Stimulated activated CD8-positive, alpha-beta memory T cell treated with anti-CD3 and anti-CD28 coated beads, Interleukin-4, amount 100 ng/mL, for 4 hours (primary cell): ENCODE measurements at places on chromosomes 3 and 15.

- no peak for DNase-seq
These were observed 475.0 kb upstream of the PROK2 start for GRCh38 chr3:72259755-72260587.

- no peak for DNase-seq
These were observed 375.6 kb upstream of the TPRG1 start for GRCh38 chr3:188796122-188796631.

DNA sequence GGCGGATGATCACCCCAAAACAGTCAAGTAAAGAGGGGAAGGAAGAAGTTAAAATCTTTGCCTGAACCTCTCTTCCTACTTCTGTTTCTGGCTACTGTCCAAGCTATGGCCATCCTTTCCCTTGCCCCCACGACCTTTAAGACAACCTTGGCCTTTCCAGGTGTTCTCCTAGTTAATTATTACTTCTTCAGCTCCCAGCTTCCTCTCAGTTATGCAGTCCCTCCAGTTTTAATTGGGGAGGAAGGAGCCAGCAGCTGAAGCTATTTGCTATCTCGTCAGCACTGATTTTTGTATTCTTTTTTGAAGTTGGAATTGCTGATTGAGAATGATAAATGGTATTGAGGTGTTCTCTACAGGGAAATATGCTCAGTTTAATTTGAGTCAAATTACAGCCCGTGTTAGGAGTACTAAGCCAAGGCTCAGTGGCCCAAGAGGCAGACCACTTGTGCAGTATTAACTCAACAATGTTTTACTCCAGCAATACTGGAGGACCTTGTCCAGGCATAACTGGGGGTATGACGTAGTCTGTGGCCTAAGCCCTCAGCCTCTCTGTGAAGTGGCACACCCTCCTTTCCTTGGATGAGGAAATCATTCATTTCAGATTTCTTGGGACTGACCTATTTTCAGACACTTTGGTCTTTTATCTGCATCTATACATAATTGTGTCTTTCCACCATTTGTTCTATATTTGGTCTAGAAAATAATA is 336.9 kb downstream of the SLC9A9 start:
- no peak for DNase-seq

GRCh38 chr3:52299879-52300611 is 12.4 kb downstream of the GLYCTK start:
- no peak for DNase-seq

GRCh38 chr3:168047190-168047795 is 48.4 kb downstream of the GOLIM4 start:
- no peak for DNase-seq

GRCh38 chr15:68337826-68338225 is 60.3 kb downstream of the FEM1B start:
- no peak for DNase-seq

DNA sequence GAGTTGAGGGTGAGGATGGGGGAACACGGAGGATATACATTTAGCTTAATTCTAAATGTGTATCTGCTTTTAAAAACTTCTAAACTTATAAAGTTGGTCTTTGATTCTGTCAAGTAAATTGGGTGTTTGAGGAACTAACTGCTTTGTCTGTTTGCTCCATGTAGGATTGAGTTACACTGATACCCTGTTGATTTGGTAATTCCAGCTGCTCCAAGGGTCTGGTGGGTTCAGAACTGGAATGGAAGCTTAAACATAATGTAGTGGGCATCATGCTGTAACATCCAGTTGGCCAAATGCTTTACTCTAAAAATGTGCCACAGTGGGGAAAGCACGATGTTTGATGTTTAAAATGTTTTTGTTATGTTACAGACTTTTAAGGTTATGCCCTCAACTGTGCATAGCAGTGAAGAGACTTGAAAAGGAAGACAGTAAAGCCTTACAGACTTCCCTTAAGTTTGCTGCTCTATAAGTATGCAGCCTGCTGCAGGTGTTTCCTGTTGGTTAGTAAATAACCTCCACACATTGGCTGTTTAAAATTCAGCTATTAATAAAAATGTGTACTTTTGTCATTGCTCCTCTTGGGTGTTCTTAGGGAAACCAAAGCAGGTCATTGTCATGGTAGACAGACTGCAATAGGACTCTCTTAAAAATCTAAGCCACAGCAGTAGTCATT is 5.9 kb upstream of the EDEM1 start:
- no peak for DNase-seq

DNA sequence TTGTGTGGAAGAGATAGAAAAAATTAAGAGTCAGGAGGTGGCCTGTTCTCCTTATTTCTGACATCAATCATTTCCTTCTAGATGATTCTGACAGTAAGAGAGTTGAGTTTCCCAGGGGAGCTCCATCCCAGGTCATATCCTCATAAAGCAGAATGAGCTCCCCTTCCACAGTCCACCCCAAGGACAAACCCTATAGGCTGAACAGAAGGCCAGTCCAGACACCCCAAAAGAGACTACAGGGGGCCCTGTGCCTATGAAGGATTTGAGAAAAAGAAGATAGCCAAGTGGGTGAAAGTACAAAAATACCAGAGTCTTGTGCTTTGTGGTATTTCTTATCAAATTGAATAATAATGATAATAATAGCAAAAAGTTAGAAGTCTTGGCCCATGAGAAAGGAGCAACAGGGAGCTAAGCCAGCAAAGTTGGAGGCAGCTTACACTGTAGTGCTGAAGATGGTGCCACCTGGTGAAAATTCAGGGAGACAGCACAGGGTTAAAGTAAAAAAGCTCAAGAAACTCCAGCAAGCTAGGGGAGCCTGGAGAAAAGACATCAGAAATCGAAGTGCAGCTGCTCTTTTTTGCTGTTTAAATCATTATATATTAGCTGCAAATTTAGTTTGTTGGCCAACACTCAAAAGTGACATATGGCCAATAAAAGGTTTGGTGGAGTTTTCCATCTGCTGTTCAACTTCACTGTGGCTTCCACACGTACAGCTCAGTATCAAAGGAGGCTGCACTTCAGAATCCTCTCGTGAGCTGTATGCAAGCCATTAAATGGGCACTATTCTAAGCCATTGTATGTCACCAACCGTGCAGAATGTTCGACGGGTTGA is 35.8 kb upstream of the SLC24A5 start:
- no peak for DNase-seq

DNA sequence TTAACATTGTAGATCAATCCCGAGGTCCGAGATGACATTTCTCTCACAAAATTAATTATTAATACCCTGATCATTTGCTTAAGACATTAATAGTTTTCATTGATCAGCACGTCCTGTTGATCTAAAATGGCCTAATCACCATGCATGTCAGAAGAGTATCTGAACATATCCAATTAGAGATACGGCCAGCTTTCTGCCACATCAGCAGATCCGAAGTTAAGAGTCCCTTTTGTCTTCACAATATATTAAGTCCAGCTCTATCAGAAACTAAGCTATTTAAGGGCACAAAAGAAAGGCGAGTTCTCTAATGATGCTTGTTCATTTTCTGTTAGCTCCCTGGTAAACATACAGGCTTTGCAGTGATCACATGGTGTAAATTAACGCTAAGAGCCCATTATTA is 470.3 kb downstream of the CNTN4 start:
- DNase-seq = no peak

DNA sequence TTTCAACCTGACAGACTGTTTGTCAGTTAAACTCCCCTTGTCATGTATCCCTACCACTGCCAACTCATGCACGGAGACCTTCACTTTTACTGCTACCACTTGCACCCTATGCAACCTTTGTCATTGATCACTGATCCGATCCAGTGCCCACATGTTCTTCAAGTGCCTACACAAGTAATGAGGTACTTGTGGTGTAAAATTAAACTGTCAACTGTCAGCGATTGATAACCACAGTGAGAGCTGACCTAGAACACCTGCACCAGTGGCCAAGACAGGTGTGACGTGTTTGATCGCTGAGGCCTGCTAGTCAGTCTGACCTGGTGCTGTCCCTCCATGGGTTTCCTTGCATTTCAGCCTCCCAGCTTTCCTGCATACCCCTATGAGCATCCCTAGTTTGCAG is 55.6 kb downstream of the MECOM start:
- no peak for DNase-seq

DNA sequence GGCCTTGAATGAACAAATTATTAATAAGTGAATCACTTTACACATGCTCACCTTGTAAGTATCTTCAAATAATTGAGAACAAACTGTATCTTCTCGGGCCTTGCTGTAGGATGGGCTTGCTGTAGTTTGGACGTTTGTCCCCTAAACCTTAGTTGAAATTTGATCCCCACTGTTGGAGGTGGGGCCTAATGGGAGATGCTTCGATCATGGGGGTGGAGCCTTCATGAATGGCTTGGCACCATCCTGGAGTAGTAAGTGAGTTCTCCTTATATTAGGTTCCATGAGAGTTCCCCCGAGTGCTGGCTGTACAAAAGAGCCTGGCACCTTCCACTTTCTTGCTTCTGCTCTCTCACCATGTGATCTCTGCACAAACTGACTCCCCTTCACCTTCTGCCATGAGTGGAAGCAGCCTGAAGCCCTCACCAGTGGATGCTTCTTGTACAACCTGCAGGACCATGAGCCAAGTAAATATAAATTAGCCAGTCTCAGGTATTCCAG is 29.3 kb downstream of the PIGB start:
- DNase-seq = no peak

DNA sequence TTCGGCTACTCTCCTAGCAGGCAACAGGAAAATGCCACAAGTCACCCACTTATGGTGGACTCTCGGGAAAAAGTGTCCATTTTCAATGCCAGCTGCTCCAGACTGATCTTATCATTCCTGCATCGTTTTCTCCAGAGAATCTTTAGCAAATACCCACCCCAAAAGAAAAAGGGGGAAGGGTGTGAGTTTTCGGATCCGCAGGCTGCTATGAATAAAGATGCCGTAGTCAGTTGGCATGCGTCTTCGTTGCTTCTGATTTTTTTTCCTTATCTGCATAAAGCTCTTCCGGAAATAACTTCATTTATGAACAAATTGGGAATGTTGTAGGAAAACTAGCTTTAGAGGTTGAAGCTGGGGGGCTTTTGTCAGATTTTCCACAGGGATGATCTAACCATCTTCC is 22.4 kb upstream of the VILL start:
- DNase-seq = no peak

DNA sequence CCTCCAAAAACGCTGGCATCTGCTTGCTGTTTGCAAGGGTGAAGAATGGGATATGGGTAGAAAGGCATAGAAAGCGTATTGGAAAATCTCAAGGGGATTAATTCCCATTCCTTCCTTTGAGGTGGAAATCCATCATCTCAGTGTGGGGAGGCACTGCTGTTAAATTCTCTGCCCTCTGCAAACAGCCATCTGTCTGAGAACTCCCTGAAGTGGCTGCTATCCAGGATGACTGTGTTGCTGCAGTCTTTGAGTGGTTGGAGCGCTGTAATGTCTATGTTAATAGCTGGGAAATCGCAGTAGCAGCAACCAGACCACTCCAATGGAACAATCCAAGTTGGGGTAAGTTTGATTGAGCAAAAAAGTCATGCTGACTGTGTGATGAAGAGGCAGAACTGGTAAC is 625.9 kb downstream of the NLGN1 start:
- DNase-seq = no peak

- no peak for DNase-seq
These were observed 6.3 kb downstream of the BHLHE40 start for GRCh38 chr3:4985330-4986174.

- DNase-seq = no peak
These were observed 135.2 kb downstream of the TMCC1 start for GRCh38 chr3:129758306-129758705.

- no peak for DNase-seq
These were observed 1.5 kb downstream of the ITGB5 start for GRCh38 chr3:124885466-124886167.

DNA sequence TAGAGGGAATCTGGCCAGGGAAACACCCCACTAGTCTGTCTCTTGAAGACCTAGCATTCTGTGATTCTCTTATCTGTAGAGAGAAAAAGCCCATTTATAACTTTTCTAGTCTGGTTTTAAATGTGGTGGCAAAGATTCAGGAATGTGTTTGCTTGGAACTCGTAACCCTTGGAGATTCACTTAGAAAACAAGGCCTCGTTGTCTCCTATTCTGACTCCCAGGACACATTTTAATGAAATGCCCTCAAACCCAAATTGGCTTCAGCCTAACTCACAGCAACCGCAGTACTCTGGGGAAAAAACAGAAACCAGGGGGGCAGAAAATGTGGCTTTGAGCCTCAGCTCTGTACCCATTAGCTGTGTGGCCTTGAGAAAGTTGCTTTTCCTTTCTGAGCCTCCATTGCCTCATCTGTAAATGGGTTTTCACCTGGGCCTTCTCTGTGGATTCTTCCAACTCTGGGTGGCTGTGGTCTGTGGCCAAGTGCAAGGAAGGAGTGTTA is 36.5 kb downstream of the RPLP1 start:
- DNase-seq = no peak

GRCh38 chr15:63582718-63583426 is 14.3 kb upstream of the FBXL22 start:
- DNase-seq = no peak

DNA sequence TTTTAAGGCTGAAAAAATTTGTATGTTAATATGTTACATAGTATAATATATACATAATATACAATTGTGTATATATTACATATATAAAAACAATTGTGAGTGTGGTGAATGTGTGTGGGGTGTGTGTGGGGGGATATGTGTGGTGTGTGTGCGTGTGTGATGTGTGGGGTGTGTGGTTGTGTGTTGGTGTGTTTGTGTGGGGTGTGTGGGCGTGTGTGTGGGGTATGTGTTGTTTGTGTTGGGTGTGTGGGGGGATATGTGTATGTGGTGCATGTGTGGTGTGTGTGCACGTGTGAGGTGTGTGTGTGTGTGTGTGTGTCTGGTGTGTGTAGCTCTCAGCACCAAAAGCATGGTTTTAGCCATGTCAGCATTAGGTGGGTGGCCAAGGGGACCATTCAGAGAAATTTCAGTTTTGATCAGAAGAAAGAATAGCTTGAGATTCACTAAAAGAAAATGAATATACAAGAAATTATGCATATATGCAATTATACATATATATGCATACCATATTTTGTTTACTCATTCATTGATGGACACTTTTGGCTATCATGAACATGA is 118.9 kb downstream of the ALDH1A2 start:
- no peak for DNase-seq

- no peak for DNase-seq
These were observed 86.9 kb upstream of the SLC25A26 start for GRCh38 chr3:66133853-66134445.

DNA sequence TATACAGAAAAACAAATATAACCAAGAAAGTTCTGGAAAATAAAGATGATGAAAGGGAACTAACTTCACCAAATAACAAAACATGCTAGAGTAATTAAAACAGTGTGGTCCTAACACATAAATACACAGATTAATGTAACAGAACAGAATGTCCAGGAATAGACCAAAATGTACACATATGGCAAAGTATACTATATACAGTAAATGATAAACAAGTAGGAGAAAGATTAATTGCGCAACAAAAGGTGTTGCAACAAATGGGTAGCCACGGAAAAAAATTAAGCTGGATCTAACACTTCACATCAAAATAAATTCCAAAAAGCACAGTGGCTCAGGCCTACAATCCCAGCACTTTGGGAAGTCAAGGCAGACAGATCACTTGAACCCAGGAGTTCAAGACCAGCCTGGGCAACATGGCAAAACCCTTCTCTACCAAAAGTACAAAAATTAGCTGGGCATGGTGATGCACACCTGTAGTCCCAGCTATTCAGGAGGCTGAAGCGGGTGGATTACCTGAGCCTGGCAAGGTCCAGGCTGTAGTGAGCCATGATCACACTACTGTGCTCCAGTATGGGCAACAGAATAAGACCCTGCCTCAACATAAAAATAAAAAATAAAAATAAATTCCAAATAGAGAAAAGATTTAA is 19.8 kb downstream of the SCAP start:
- DNase-seq = no peak

GRCh38 chr15:45521596-45522327 is 793 bp downstream of the SLC30A4 start:
- no peak for DNase-seq
